ENCODE measurements at places on chromosomes 5 and 9.

DNA sequence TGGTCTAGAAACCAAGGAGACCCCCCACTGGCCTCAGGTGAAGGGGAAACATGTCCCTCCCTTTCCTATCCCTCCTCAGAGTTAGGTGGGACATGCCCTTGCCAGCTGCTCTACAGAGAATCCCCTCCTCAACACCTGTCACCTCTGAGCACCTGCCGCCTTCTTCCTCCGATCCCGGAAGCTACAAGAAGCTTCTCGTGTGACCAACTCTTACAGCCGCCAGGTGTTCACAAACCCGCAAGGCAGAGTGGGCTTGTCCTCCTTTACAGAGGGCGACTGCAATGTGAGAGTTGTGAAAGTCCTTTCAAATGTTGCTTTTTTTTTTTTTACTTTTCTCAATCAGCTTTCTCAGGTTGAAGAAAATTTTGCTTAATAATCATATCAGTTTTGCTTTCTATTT, 3.7 kb upstream of the ICE1 start:
- DNase-seq, result no peak

GRCh38 chr5:176561259-176561658, 12.1 kb downstream of the CDHR2 start:
- DNase-seq, result no peak

DNA sequence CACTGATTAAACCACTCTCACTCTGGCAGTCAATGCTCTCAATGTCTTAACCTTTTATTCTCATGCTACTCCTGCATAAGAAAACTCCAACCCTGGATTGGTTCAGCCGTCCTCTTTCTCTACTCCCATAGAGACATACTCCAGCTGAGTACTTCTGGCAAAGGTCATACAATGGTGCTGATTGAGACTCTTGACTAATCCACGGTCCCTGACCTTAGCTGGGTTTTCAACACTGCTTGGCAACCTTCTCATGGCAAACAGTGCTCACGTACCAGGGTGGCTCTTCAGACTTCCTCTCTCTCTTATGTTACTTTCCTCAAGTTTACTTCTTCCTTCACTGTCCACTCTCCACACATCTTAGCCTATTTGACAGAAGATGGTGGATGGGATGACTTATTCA, 347.6 kb downstream of the RAB3C start:
- DNase-seq, result no peak

GRCh38 chr9:111853450-111853827, 43.2 kb upstream of the UGCG start:
- DNase-seq, result no peak

GRCh38 chr9:1469996-1470395, 419.8 kb downstream of the DMRT2 start:
- no peak for DNase-seq

DNA sequence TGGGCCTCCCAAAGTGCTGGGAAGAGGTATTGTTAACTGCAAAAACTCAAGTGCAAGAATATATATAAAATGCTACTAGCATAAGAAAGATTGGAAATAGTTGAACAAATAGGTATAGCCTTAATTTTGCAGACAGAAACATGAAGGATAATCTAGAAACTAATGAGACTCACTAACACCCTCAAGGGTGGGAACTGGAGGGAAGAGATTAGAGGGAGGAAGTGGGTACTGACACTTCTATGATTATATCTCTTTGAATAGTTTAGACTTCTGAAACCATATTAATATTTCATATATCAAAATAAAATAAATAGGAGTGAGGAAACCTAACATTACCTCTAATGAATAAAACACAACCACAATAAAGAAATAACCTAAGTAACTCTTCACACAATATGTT, 23.0 kb downstream of the AUH start:
- no peak for DNase-seq

GRCh38 chr9:86248746-86249145, 10.7 kb downstream of the C9orf153 start:
- no peak for DNase-seq

GRCh38 chr5:132109494-132110053, 36.0 kb downstream of the CSF2 start:
- no peak for DNase-seq

- no peak for DNase-seq
Measured at GRCh38 chr5:157842787-157843186, 16.2 kb downstream of the CLINT1 start.

DNA sequence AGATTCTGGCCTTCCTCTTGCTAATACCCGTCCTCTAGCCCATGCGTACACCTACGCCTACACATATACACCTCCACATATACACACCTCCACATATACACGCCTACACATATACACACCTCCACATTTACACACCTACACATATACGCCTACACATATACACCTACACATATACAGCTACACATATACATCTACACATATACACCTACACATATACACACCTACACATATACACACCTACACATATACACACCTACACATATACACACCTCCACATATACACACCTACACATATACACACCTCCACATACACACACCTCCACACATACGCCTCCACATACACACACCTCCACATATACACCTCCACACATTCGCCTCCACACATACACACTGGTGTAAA, 27.2 kb downstream of the AK3 start:
- DNase-seq, result no peak

GRCh38 chr9:20570756-20571155, 51.5 kb downstream of the MLLT3 start:
- no peak for DNase-seq

DNA sequence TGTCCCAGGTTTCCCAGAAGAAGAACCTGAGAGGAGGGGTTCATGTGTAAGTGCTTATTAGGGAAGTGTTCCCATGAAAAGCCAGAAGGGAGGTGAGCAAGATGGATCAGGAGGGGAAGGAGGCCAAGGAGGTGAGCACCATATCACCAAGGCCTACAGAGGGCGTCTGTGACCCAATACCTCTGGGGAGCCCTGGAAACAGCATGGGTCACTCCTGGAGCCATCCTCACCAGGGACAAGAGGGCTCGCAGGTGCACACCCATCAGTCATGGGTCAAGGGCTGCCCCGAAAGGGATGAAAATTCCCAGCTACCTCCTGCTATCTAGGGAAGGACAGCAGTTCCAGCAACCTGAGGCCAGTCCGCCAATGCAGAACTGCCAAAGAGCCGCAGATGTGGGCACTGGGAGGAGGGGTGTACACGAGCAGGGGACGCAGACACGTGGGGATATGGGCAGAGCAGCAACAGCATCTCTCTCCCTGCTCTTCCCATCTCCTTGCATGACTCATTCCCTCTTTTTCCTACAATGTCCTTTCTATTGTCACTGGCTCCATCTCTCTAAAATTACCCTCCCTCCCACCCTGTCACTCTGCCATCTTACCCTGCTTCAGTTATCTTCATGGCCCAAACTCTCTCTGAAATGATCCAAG, 167.6 kb upstream of the FSTL4 start:
- no peak for DNase-seq

DNA sequence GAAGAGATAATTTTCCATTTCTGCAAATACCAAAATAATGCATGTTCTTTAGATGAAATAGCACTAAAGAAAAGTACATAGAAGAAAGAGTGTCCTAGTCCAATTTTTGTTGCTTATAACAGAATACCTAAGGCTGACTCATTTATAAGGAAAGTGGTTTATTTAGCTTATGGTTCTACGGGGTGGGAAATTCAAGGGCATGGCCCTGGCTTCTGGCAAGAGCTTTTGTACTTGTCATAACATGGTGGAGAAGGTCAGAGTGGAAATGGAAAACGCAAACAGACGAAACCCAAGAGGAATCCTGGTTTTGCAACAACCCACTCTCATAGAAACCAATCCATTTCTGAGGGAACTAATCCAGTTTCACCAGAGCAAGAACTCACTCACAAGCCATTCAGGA, 283.7 kb downstream of the CSNK1G3 start:
- DNase-seq, result no peak

GRCh38 chr5:35890021-35891020, 33.6 kb downstream of the IL7R start:
- DNase-seq, result no peak

DNA sequence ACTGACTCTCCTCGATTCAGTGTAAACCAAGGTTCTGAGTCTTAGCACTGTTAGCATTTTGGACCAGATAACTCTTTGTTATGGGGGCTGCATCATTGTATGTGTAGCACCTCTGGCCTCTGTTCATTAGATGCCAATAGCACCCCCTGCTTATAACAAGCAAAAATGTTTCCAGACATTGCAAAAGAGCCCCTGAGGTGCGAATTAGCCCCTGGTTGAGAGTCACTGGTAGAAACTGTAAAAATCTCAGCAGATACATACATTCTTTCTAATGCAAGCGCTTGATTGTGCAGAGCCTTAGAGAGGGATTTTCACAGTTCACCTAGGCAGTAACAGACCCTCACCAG, 2.8 kb downstream of the ADRB2 start:
- DNase-seq, result no peak

- no peak for DNase-seq
Measured at GRCh38 chr9:22065431-22066200, 56.5 kb upstream of the CDKN2B start.

DNA sequence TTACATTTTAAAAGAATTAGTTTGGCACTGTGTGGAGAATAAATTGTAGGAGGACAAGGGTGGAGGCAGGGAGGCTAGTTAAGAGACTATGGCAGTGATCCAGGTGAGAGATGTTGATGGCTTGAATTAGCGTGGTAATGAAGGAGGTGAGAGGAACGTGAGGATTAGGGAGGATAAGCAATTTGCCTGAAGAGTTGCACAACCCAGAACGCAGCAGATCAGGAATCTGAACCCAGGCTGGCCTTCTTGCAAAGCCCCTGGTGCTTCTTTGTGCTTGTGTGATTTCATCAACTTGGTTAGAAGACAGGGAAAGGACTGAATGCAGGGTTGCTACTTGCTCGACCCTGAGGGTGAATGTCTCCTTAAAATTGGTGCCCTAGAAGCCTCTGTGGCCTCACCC, 6.9 kb upstream of the SCAMP1 start:
- no peak for DNase-seq

DNA sequence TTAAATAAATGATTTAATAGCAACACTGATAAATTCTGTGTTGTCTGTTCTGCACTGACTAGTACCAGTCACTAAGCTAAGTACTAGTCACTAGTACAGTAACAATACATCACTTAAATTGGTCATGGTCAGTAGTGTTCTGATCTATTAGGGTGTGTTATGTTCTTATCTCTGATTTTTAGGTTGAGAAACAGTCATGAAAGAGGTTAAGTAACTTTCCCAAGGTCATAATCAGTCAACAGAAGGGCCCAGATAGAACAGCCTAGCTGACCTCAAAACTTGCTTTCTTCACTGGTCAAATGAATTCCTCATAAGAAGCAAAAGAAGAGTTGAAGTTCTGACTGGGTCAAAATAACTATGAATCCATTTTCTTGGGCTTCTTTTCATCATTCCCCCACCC, 1492.7 kb downstream of the MAT2B start:
- DNase-seq, result no peak

DNA sequence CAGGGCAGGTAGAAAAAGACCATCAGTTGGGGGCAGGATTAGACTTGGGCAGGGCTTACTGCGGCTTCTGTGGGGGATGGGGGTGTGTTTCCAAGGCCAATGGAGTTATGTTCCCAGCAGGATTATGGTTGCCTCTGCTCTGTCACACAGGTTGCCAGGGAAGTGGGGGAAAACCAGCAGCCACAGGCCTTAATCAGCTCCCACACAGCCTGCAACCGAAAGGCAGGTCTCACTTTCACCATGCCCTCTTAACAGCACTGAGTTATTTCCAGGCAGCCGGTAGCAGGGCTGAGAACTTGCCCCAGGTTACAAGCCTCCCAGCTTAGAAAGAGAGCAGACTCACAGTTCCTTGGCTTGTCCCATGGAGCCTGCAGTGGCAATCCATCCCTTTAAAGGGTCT, 205.5 kb downstream of the FGF10 start:
- no peak for DNase-seq

GRCh38 chr5:76723266-76723665, 7.3 kb downstream of the F2R start:
- DNase-seq, result no peak

DNA sequence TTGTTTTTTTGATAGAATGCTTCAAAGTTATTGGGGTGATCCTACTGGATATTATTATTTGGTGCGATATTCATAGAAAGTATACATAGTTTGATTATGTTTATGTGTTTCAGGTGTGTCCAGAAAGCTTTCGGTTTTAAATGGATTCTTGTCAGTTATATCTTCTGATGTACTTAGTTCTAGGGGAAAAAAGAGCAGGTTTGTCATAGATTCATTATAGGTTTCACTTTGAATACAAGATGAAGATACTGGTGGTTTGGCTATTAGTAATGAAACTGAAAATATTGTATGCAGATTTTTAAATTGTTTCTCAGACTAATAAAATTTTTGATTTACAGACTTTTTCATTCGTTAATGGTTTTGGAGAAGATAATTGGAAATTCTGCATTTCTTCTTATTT, 98.9 kb downstream of the MAN2A1 start:
- DNase-seq, result no peak

All from stimulated activated CD4-positive, alpha-beta T cell treated with anti-CD3 and anti-CD28 coated beads, Interleukin-15, amount 100 ng/mL, for 48 hours (primary cell).